Endothelial cell of umbilical vein (primary cell): ENCODE measurements at places on chromosomes 5 and 9. TPM values are rescaled to one million over a fixed set of nuclear protein-coding genes. Genes with fewer than 3 reads are reported as not detected.

TCOF1 gene
- 10.5 and 11.2 TPM in 2 replicates for polyA plus RNA-seq

DNA sequence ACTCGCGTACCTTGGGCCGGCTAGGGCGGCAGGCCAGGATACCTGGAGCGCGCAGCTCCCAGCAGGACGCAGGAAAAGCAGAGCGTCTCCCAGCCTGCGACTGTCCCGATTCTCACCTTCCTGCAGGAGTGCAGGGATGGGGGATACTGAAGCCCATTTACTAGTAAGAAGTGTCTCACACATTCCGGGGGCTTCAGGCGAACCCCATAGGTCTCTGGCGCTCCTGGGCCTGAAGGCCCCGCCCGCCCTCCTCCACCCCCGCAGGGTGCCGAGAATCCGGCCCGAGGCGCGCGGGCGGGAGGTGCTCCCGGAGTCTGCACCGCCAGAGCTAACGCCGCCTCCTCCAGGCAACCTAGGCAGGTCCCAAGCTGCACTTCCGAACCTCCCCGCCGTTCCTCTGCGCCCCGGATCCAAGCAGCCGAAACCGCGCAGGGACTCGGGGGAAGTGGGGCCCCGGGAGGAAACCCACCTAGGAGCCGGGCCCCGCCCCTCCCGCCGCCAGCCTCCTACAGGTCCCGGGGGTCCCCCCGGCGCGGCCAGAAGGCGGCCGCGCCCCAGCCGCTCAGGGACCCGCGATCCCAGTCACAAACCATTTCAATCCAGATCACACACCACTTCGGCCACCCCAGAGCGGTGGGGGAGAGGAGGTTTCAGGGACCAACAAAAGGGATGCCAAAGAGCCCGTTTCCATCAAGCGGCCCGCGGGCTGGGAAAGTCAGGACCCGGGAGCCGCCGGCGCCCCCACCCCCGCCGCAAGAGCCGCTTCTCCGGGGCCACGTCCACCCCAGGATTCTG is 1.2 kb downstream of the ROR2 start:
- no peak for DNase-seq

DNA sequence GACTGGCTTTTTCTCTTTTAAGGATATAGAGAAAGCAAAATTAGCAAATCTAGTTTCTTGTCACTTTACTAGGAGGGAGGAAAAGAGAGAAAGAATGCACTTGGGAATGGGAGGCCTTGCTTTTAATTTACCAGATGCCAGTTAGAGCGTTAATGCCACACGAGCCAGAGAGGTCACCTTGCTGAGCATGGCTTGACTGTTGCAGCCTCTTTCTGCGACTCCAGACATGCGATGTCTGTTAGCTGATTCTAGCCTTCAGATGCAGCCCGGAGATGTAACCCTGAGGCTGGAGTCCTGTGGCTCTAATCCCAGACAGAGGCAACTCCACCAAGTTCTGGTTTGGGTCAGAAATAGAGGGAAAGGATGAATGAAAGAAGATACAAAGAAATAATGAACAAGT is 152.5 kb downstream of the TRIO start:
- no peak for DNase-seq

ZNF366 gene
- 1.2 and 1.3 TPM in 2 replicates for polyA plus RNA-seq

TMOD1 gene
- 0.13 and 0.26 TPM in 2 replicates for polyA plus RNA-seq

DNA sequence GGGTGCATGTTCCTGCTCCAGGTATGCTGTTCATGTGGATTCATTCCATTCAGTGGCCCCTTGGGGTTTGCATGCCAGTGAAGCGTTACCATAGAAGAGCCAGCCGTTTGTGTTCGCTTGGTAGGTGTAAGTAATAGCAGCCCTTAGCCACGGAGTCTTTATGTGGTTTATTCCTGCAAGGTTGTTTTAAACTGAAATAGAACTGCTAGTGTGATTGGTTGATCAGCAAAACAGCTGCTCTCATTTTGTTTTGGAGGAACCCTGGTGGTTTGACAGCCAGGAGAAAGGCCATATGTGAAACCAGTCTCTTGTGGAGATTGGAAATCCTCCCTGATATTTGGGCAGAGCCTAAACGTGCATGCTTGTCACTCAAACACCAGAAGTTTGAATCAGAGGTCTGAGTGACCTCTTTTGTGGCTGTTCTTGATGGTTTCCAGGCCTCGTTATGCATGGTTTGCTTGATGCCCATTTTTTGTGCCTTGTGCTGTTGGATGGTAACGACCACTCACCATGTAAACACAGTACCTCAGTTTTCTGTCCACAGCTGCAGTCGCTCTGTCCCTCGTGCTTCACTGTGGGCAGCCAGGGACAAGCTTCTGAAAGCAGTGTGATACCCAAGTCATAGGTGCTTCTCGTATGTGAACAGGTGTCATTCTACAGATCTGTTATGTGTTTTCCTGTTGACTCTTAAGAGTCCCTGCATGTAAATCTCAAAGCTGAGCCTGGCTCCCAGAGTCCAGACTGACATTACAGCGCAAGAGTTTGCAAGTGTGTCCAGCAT is 58.3 kb upstream of the NXNL2 start:
- no peak for DNase-seq

- DNase-seq: peak; percentile 18
Observed at GRCh38 chr9:136050701-136051452, 44.2 kb downstream of the NACC2 start.

TOMM5 gene
- 110 and 122 TPM in 2 replicates for polyA plus RNA-seq

ABLIM3 gene
- 14.9 and 16.7 TPM in 2 replicates for polyA plus RNA-seq

DNA sequence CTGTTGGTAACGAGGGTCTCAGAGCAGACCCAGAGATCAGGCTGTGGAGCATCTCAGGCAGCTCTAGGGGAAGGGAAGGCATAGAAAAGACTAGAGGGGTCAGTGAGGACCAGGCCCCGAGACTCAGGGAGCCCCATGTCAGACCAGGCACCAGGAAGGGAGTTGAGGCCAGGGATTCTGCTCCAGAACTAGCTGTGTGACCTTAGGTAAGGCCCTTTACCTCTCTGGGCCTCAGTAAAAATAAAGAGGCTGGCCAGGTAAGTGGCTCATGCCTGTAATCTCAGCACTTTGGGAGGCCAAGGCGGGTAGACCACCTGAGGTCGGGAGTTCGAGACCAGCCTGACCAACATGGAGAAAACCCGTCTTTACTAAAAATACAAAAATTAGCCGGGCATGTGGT is 176.4 kb upstream of the IER5L start:
- no peak for DNase-seq

GRCh38 chr5:178931846-178932760 is 8.9 kb upstream of the ZNF454 start:
- no peak for DNase-seq

- DNase-seq: no peak
Observed at GRCh38 chr9:135746565-135746964, 44.6 kb downstream of the KCNT1 start.

PCDHA1 gene
- 0.03 and 0.04 TPM in 2 replicates for polyA plus RNA-seq

DNA sequence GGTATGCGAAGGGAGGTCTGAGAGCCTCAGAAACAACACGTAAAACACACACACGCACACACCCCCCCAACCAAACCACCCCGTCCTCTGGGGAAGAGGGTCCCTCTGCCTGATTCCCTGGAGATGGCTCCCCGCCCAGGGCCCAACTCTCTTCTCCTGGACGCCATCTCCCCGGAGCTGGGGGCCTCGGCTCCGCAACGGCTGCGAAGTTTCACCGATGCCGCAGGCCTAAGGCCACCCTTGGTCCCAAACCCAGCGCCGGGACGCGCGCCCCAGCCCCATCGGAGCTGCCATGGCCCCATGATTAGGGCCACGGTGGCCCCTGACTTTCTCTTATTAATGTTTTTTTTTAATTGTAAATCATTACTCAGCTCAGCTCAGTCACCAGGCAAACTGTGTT is 181.4 kb upstream of the TBCA start:
- DNase-seq: no peak

GRCh38 chr9:34079181-34079580 is 30.5 kb upstream of the UBAP2 start:
- DNase-seq: peak; percentile 50

GRCh38 chr5:108238936-108239887 is 142.7 kb downstream of the FBXL17 start:
- no peak for DNase-seq

CNTFR gene
- not detected in 2 replicates for polyA plus RNA-seq

DNA sequence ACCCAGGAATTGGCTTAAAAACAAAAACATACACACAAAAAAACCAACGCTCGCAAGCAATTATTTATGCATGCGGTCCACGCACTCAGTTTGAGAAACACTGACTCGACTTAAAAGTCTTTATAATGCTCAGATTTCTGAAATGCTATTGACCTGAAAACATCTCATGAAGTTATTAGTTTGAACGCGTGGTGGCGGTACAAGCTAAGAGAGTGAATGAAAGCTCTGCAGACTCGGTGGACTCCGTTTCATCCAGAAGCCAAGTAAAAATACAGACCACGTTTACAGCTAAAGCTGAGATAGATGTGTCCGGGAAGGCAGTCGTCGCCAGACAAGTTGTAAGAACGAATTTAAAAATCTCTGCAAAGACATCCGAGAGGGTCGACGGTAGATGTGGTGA is at the start of gene PCDHB6:
Gene PCDHB6, plus strand, starts transcription at position 246 of the 400 bp plus-strand sequence. CDS start 201 bp downstream, outside the sequence.
- peak; percentile 3 for DNase-seq

DNA sequence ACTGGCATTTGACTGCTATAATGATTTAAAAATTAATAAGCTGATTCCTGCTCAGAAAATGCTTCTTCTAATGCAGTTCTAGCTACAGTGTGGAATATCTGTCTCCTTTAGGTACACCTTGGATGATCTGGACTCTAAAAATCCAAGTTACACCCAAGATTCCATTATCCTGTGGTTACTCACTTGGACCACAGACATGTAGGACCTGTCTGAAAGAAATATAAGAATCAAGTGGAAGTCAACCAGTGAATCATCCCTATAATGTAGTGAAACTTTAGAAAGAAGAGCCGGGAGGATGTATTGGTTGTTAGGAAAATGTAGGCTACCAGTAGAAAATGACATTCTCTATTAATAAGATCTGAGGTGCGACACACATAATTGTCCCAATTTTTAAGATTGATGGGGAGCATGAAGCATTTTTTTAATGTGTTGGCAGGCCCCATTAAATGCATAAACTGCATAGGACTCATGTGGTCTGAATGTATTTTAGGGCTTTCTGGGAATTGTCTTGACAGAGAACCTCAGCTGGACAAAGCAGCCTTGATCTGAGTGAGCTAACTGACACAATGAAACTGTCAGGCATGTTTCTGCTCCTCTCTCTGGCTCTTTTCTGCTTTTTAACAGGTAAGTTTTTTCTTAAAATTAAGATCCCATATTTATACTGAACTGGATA is at the start of gene SPINK6:
Gene SPINK6, plus strand, starts transcription at position 512 of the 673 bp plus-strand sequence. Its CDS starts 55 bp downstream, at position 567.
- no peak for DNase-seq

- no peak for DNase-seq
Observed at GRCh38 chr9:127717766-127718165, 1.9 kb downstream of the TTC16 start.

DNA sequence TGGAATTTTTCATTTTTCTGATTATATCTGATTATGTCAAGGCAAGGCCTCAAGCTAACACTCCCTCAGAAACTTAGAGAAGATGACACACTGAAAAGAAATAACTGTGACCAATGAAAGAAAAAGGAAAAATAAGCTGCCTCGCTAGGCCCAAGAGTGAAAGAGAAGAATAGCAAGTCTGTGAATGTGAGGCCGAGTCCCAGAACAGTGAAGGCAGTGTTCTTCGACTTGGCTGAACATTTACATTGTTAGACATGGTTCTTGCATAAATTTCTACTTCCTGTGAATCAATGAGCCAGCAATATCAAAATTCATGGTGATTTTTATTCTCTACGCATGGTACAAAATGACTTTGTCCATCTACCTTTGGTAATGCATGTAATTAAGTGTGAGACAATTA is at the start of gene ATP10B:
Gene ATP10B, minus strand, starts transcription at position 163 of the 400 bp plus-strand sequence. CDS start 164,137 bp downstream, outside the sequence.
- no peak for DNase-seq

- peak; percentile 10 for DNase-seq
Observed at GRCh38 chr5:131536211-131536826, 98.7 kb downstream of the RAPGEF6 start.

- no peak for DNase-seq
Observed at GRCh38 chr5:58490402-58491050, 709 bp upstream of the GAPT start.

TMC1 gene
- polyA plus RNA-seq: 0.30 TPM in 1 of 2 replicates, not detected in the other

MAP1B gene
- 50.8 and 55.9 TPM in 2 replicates for polyA plus RNA-seq

DNA sequence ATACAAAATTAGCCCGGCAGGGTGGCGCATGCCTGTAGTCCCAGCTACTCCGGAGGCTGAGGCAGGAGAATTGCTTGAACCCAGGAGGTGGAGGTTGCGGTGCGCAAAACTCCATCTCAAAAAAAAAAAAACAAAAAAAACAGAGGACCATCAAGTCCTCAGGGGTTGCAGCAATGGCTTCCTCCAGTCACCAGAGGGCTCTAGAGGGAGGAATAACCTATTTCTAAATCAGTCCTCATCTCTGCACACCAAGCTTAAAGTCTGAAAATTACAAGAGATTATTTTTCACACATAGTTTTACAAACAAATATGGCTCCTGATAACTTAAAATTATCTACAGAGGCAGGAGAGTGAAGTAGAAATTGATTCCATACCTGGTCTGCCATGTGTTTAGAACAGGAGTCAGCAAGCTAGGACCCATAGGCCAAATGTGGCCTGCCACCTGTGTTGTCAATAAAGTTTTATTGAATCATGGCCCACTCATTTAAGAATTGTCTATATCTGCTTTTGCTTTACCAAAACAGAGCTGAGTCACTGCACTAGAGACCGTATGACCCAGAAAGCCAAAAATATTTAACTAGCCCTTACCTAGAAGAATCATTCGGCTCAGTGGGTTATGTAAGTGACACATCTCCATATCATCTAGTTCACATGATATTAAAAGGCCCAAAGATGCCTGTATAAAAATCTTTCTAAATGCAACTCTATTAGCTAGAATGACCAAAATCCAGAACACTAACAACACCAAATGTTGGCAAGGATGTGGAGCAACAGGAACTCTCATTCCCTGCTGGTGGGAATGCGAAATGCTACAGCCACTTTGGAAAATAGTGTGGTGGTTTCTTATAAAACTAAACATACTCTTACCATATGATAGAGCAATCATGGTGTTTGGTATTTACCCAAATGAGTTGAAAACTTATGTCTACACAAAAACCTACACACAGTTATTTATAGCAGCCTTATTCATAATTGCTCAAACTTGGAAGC is 207.7 kb downstream of the FRMD3 start:
- no peak for DNase-seq

DNA sequence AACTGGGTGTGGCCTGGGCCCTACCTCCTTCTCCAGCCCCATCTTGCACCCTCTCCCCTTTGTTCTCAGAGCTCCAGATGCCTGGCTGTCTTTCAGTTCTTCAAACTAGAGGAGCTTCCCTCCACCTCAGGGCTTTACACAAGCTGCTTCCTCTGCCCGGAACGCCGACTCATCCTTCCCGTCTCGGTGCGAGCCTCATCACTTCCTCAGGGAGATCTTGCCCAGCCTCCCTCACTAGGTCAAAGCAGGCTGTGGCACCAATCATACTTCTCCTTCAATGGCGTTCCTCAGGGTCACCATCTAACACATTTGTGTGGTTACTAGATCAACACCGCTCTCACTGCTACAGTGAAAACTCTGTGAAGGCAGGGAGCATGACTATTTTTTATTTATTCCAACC is 56.2 kb upstream of the ZSWIM6 start:
- peak; percentile 58 for DNase-seq
